A549 treated with Hydrocortisone at 1 μM for 4 hours (cell line): ENCODE measurements at places on chromosomes 6 and 20. TPM values are rescaled to one million over a fixed set of nuclear protein-coding genes. Genes with fewer than 3 reads are reported as not detected.

The DEFB116 gene
- not detected in 5 replicates for total RNA-seq

The STK35 gene
- total RNA-seq, result 11.3 to 14.2 TPM (median 11.6 TPM) in 5 replicates

The DEFB132 gene
- not detected in 5 replicates for total RNA-seq

The ID4 gene
- total RNA-seq, result 0.63 to 1.3 TPM (median 0.86 TPM) in 5 replicates

The UCKL1 gene
- total RNA-seq, result 25.7 to 34.2 TPM (median 31.7 TPM) in 5 replicates

The SAMD3 gene
- total RNA-seq, result not detected in 5 replicates

The C6orf163 gene
- total RNA-seq, result 0.07 to 0.28 TPM (median 0.14 TPM) in 5 replicates

The RPS6KA2 gene
- 0.07 to 0.38 TPM (median 0.21 TPM) in 5 replicates for total RNA-seq

The ADGB gene
- not detected in 5 replicates for total RNA-seq

The ENPP4 gene
- 0.20 to 0.38 TPM (median 0.27 TPM) in 5 replicates for total RNA-seq

The PRICKLE4 gene
- 0.70 to 1.2 TPM (median 0.92 TPM) in 5 replicates for total RNA-seq

The HLA-DOB gene
- total RNA-seq, result 0.10 to 0.21 TPM (median 0.15 TPM) in 5 replicates

The BMP5 gene
- total RNA-seq, result not detected in 5 replicates

The GPX5 gene
- total RNA-seq, result not detected in 5 replicates

The PNPLA1 gene
- 0.08 TPM in 1 of 5 replicates, not detected in the others for total RNA-seq

The HDGFL1 gene
- total RNA-seq, result not detected in 5 replicates

The WFDC5 gene
- total RNA-seq, result not detected in 5 replicates

The DPPA5 gene
- total RNA-seq, result not detected in 5 replicates

The RAET1L gene
- 0.15 to 0.61 TPM (median 0.35 TPM) in 5 replicates for total RNA-seq

The APOBEC2 gene
- total RNA-seq, result not detected in 5 replicates

The TSPO2 gene
- 0.15 TPM in 1 of 5 replicates, not detected in the others for total RNA-seq

The TREML1 gene
- total RNA-seq, result not detected in 5 replicates

The DZANK1 gene
- total RNA-seq, result 2.4 to 3.2 TPM (median 2.6 TPM) in 5 replicates

The PRIM2 gene
- 10.3 to 14.9 TPM (median 12.1 TPM) in 5 replicates for total RNA-seq

The BRD2 gene
- total RNA-seq, result 108 to 139 TPM (median 123 TPM) in 5 replicates
